ENCODE measurements at places on chromosomes 12 and 14. TPM values are rescaled to one million over a fixed set of nuclear protein-coding genes. Genes with fewer than 3 reads are reported as not detected.

The PXN gene
- 90.7 TPM for total RNA-seq

DNA sequence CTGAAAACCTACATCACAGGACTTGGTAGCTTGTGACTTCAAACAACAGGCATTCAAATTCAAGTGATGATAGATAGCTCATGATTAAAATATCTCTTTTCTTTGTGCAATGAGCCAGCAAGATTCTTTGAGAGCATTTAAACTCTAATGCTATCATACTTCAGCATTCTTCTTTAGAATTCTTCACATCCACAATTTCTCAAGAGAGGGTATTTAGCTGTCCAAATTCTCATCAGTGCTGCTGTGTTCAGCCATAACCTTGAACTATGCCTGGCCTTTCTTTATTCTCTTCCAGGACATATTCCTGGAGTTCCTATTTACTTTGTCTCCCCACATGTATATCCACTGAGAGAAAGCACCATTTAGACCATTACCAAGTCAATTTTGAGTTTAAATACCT, 321.1 kb downstream of the EGLN3 start:
- DNase-seq: no peak
- H3K4me3 ChIP-seq: no peak overlapping the region
- H3K36me3 ChIP-seq: no peaks in the 10 kb centered on the region
- H3K4me1 ChIP-seq: no peaks in the 10 kb centered on the region
- no peak overlapping the region for H3K27ac ChIP-seq

DNA sequence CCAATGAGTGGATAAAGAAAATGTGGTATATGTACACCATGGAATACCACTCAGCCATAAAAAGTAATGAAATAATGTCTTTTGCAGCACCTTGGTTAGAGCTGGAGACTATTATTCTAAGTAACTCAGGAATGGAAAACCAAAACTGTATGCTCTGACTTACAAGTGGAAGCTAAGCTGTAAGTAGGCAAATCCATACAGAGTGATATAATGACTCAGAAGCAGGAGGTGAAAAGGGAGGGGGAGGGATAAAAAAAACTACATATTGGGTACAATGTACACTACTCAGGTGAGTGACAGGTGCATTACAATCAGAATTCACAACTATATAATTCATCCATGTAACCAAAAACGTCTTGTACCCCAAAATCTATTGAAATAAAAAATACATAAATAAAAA, 15.1 kb upstream of the CLEC1A start:
- no peaks in the 10 kb centered on the region for H3K36me3 ChIP-seq
- H3K4me1 ChIP-seq: no peaks in the 10 kb centered on the region
- no peak overlapping the region for H3K4me3 ChIP-seq
- H3K27ac ChIP-seq: no peak overlapping the region
- no peak for DNase-seq

- no peaks in the 10 kb centered on the region for H3K36me3 ChIP-seq
- no peaks in the 10 kb centered on the region for H3K4me1 ChIP-seq
- no peak overlapping the region for H3K4me3 ChIP-seq
- DNase-seq: no peak
Observed at GRCh38 chr12:129393357-129393937, 510.4 kb downstream of the TMEM132D start.

GRCh38 chr12:122159882-122160281, 14.1 kb downstream of the IL31 start:
- no peaks in the 10 kb centered on the region for H3K36me3 ChIP-seq
- no peak overlapping the region for H3K27ac ChIP-seq
- H3K27me3 ChIP-seq: peaks cover 7% of the 10 kb centered on the region
- DNase-seq: no peak
- H3K4me3 ChIP-seq: no peak overlapping the region

DNA sequence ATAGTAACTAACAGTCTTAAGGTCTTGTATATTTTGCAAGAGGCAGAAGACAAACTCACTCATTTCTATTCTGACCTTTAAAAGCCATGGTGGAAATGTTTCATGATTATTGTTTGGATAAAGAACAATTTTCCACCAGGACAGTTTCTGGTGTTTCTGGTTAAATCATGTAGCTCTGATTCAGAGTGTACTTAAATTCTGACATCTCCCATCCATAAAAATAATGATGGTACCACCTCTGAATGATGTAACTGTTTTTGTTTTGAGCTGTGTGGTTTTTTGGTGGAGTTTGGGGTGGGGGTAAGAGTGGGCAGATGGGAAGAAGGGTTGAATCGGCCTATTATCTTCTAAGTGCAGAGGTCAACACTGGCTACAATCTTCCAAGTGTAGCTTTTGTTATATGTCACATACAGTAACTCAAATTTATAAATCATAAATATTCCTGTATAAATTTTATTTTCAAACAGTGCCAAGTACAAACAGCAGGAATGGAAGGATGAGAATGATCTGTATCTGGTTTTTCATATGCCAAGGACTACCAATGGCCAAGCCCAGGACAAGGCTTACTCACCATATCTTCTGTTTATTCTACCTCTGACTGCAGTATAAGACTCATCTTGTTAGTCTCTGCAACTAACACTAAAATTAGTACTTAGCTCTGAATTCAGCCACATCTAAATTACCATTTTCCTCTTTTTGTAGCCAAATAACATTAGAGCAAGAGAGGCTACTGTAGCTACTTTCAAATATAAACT, 108.7 kb downstream of the BCAT1 start:
- H3K4me1 ChIP-seq: peaks cover 12% of the 10 kb centered on the region
- no peak for DNase-seq
- H3K4me3 ChIP-seq: no peak overlapping the region
- no peaks in the 10 kb centered on the region for H3K27me3 ChIP-seq
- H3K27ac ChIP-seq: no peak overlapping the region

GRCh38 chr12:49807991-49808580, 20.1 kb downstream of the NCKAP5L start:
- H3K27ac ChIP-seq: no peak overlapping the region
- H3K27me3 ChIP-seq: no peaks in the 10 kb centered on the region
- peaks cover 18% of the 10 kb centered on the region for H3K4me1 ChIP-seq
- no peak overlapping the region for H3K4me3 ChIP-seq

The TAC3 gene
- total RNA-seq: not detected

DNA sequence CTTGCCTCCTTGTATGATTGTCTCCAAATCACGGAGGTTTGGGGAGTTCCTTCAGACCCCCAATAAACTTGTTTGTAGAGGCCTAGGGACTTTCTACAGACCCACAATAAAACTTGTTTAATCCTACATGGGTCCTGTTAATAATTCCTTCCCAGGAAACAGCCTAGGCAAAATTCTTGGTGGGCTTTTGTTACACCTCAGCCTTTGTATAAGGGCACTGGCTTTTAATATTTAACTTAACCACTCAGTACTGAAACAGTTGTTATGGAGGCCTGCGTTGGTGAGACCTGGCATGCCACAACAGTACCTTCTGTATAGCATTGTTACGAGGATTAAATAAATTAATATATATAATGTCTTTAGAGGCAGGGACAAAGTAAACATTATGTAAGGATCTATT, 32.7 kb upstream of the FAR2 start:
- no peaks in the 10 kb centered on the region for H3K27me3 ChIP-seq
- H3K4me3 ChIP-seq: no peak overlapping the region
- H3K27ac ChIP-seq: no peak overlapping the region
- no peak for DNase-seq

The MTRFR gene
- 13.3 TPM for total RNA-seq

DNA sequence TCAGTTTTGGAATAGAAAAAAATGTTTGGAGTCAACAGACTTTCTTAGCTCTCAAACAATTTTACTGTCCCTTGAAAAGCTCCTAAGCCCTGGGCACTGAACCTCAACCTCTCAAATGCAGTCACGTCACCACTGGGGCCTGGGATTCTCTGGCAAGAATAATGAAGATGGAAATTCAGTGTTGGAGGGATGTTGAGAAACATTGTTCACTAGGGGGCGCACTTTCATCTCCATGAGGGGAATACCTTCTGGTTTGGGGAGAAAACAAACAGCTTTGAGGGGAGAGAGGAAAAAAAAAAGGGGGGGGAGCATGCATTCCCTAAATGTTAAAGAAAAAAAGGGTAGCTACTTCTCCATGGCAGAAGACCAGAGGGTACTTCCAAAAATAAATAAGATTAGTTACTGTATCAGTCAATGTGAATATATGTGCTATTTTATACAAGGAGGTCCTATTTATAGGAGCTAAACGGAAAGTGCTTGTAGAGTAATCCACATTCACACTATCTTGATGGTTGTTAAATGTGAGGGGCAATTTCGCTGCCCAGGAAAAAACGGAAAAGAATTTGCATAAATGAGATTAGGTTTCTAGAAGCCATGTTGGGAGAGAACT, 5.8 kb upstream of the TBPL2 start:
- no peaks in the 10 kb centered on the region for H3K36me3 ChIP-seq
- peaks cover 3% of the 10 kb centered on the region for H3K4me1 ChIP-seq
- H3K27me3 ChIP-seq: no peaks in the 10 kb centered on the region

DNA sequence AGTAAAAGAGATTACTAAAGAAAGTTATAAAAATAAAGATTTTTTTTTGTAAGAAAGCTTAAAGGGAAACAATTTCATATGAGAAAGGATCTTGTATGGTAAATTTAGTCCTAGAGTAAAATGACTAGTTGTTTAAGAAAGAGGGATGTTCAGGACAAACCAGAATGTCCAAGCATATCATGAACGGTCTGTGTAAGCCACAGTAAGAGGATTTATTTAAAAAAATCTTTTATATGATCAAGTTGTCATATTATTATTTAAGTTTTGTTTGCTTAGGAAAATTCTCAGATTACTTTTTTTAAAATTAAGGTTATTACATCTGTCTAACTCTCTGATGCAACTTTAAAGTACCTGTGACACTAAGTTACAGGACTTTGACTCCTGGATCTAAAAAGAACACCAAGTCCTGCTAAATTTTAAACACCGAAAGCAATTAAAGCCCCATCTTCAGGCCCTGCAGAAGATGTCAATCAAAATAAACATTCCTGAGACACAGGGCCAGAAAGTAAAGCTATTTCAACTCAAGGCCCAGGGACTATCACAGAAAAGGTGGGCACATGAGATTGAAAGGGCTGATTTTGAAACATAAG, 17.3 kb upstream of the CCDC196 start:
- no peak for DNase-seq
- no peak overlapping the region for H3K27ac ChIP-seq
- H3K4me1 ChIP-seq: no peaks in the 10 kb centered on the region

The GSC gene
- not detected for total RNA-seq

DNA sequence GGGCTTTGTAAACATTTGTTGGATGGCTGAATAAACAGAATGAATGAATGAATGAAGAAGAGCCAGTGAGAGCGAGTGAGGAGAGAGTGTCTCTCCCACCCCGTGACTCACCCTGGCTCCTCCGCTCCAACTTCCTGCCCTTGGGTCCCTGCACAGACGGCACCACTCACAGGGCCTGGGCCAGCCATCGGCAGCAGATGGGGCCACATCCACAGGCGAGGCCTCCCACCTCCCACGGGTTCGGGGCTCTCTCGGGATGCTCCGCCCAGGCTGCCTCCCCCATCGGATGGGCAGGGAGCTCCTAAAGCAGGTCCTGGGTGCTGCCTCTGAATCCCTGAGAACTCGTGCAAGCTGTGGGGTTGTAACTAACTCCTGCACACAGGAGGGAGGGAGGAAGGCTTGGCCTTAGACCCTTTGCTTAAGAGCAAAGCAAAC, 41.3 kb downstream of the CCNK start:
- DNase-seq: peak; percentile 69
- no peak overlapping the region for H3K27ac ChIP-seq
- H3K4me3 ChIP-seq: no peak overlapping the region
- H3K27me3 ChIP-seq: no peaks in the 10 kb centered on the region
- no peaks in the 10 kb centered on the region for H3K36me3 ChIP-seq

DNA sequence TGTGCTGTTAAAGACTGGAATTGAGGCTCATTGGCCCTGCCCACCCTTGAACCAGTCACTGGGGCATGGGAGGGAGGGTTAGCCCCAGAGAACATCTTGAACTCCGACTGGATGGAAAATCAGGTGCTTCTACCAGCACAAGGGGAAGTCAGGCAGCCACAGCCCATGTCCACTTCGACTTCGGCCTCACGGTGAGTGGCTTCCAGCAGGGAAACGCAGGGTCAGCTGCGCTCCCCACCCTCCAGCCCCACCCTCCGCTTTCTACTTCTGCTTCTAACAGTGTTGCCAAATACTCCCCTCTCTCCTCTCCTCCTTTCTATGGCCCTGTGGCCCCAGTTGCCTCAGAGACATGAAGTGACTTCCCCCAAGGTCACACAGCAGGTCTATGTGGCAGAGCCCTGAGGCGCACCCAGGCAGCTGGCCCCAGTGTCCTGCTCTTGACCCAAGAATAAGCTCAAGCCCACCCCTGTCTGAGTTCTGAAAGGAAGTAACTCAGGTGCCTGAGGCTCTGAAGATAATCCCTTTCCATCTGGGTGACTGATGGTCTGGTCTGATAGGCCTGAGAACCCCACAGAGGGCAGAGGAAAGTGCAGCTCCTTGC, 11.9 kb upstream of the SH2B3 start:
- peak; percentile 84 for DNase-seq
- no peak overlapping the region for H3K4me3 ChIP-seq
- H3K36me3 ChIP-seq: no peaks in the 10 kb centered on the region
- no peak overlapping the region for H3K27ac ChIP-seq

DNA sequence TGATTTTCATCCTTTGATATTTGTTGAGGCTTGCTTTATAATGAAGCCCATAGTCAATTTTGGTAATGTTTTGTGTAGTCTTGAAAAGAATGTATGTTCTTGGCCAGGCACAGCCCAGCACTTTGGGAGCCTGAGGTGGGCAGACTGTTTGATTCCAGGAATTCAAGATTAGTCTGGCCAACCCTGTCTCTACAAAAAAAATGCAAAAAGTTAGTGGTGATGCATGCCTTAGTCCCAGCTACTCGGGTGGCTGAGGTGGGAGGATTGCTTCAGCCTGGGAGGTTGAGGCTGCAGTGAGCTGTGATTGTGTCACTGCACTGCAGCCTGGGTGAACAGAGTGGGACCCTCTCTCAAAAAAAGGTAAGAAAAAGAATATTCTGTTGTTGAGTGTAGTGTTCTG, 10.8 kb downstream of the ETNK1 start:
- H3K36me3 ChIP-seq: no peaks in the 10 kb centered on the region
- peaks cover 17% of the 10 kb centered on the region for H3K4me1 ChIP-seq
- no peak for DNase-seq
- no peaks in the 10 kb centered on the region for H3K27me3 ChIP-seq

The KRT79 gene
- total RNA-seq: 0.32 TPM

The SLC10A1 gene
- not detected for total RNA-seq

The P2RX2 gene
- total RNA-seq: not detected

The KRT81 gene
- not detected for total RNA-seq

The CD27 gene
- total RNA-seq: 1.4 TPM

The CMAS gene
- 23.4 TPM for total RNA-seq

GRCh38 chr12:1918081-1918883, at the start of gene CACNA2D4:
TSS of gene CACNA2D4 (minus strand) at chr12:1918652. CDS start at chr12:1918473, 179 bp downstream.
- no peaks in the 10 kb centered on the region for H3K4me1 ChIP-seq
- no peak within 1 kb of the TSS for H3K4me3 ChIP-seq
- H3K36me3 ChIP-seq: no peaks in the 10 kb centered on the region
- DNase-seq: peak; percentile 81
- no peaks in the 10 kb centered on the region for H3K27me3 ChIP-seq

Measured in left lung (tissue), 14 donors.